HFFc6 (cell line): ENCODE measurements at places on chromosomes 11 and 22. TPM values are rescaled to one million over a fixed set of nuclear protein-coding genes. Genes with fewer than 3 reads are reported as not detected.

DNA sequence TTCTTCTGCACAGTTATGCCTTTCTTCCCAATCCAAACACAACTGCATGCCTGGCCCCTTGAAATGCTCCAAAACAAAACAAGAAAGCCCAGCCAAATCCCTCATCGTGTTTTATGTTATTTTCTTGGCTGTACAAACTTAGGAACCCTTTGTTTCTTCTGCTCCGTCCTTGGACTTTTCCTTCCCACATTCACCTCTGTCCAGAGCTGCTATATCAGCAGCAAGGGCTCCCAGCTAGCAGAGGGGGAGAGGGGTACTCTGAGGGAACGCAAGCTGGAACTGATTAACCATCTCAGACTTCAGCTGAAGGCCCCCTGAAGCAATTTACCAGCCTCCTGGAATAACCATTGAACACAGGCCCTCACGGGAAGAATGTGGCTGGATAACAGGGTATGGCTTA is 214.7 kb downstream of the TENM4 start:
- H3K4me1 ChIP-seq, result no peaks in the 10 kb centered on the region
- no peak for DNase-seq
- peaks cover 16% of the 10 kb centered on the region for H3K36me3 ChIP-seq
- no peaks in the 10 kb centered on the region; the same call in 1 of the 2 replicates for H3K27me3 ChIP-seq

DNA sequence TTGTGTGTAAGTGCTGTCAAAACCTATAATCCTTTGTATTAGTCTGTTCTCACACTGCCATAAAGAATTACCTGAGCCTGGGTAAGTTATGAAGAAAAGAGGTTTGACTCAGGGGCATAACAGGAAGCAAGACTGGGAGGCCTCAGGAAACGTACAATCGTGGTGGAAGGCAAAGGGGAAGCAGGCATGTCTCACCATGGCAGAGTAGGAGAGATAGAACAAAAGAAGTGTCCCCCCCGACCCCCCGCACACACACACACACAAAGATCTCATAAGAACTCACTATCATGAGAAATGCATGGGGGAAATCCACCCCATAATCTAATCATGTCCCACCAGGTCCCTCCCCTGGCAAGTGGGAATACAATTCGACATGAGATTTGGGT is 2.3 kb upstream of the USP28 start:
- H3K36me3 ChIP-seq, result no peaks in the 10 kb centered on the region; the same call in 1 of the 2 replicates
- DNase-seq, result no peak
- H3K27ac ChIP-seq, result no peak overlapping the region
- H3K4me1 ChIP-seq, result peaks cover 25% of the 10 kb centered on the region

- H3K36me3 ChIP-seq, result no peaks in the 10 kb centered on the region
- no peak overlapping the region for H3K27ac ChIP-seq
- H3K4me1 ChIP-seq, result no peaks in the 10 kb centered on the region
Observed at GRCh38 chr11:117882311-117882905, 6.0 kb upstream of the FXYD6 start.

GRCh38 chr11:124657904-124658303 is 15.6 kb downstream of the SIAE start:
- H3K36me3 ChIP-seq, result peaks cover 7% of the 10 kb centered on the region; the same call in 1 of the 2 replicates
- no peaks in the 10 kb centered on the region for H3K4me1 ChIP-seq
- H3K27ac ChIP-seq, result no peak overlapping the region
- H3K27me3 ChIP-seq, result peaks cover 1% of the 10 kb centered on the region
- H3K4me3 ChIP-seq, result no peak overlapping the region
- DNase-seq, result no peak

Gene OR5D13
- total RNA-seq, result not detected in 3 replicates

Gene MS4A3
- total RNA-seq, result not detected in 2 replicates

DNA sequence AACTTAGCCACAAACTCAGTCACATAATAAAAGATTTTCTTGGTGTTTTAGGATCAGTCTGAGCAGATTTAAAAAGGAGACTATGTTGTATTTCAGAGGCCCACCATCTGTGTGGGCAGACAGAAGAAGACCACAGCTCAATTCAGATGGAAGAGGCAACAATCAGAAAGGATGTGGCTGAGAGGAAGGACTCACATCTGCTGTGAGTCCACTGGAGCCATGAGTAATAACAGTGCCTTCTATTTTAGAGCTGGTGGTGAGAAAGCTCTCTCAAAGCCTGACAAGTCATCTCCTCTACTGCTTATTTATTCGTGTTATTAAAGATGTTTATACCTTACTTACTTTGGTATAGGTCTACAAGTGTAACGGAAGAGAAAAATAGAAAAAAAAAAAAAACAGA is 357.2 kb downstream of the OPCML start:
- H3K4me3 ChIP-seq, result no peak overlapping the region
- H3K27ac ChIP-seq, result no peak overlapping the region
- DNase-seq, result no peak

- H3K36me3 ChIP-seq, result peaks cover 5% of the 10 kb centered on the region; the same call in 1 of the 2 replicates
- peaks cover 3% of the 10 kb centered on the region; the same call in 1 of the 2 replicates for H3K27me3 ChIP-seq
Observed at GRCh38 chr11:116192509-116193210, 580.1 kb downstream of the BUD13 start.

Gene SYNGR1
- total RNA-seq, result 16.0 to 25.3 TPM (median 18.0 TPM) in 3 replicates
